ENCODE measurements at places on chromosomes 11 and 22.
A peak's percentile ranks its signal among the peaks of the same experiment; 100 is the strongest.

GRCh38 chr11:92149996-92150395 lies 74.6 kb upstream of the FAT3 start:
- DNase-seq = peak; percentile 41

DNA sequence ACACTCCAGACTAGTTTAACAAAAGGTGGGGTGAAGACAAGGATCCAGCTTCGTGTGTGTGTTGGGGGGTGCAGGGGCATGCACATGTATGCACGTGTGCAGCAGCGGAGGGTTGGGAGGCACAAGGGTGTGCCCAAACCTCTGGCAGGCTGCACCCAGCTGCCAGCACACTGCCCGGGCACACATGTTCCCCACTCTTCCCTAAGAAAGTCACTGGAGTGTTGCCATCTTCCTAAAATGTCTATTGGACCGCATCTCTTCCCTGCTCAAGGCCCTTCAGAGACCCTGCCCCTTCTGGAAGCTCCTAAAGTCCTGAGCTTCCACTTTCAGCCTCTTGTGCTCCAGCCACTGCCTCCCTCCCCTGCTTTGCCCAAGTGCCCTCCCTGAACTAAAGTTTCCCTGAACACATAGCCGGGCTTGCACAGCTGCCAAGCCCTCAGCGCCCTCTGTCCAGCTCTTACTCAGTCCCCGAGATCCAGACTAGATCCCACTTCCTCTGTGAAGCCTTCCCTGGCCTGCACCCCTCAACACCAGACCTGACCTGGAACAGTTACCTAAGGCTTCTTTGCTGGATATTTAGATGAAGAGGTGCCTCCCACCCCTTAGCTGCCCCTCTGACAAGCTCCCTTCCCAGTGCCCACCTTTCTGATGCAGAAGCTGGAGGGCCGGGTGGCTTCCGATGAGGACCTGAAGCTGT lies 6.0 kb downstream of the CFL1 start:
- no peak for DNase-seq

DNA sequence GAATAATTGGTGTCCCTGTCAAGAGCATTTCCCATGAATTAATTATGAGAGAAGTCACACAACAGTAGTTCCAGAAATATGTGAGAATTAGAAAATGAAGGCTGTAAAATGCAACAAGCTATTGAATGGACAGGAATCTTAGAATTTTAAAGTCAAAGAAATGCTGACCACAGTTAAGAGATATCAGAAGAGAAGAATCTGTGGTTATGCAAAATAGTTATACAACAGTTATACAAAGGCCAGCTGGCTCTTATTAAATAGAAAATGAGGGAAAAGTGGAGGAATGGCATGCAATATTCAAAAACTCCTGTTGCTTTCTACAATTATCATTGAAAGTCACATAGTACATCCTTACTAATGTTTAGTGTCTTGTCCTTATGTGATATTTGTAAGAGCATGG lies 27.4 kb downstream of the CASP12 start:
- DNase-seq = no peak

DNA sequence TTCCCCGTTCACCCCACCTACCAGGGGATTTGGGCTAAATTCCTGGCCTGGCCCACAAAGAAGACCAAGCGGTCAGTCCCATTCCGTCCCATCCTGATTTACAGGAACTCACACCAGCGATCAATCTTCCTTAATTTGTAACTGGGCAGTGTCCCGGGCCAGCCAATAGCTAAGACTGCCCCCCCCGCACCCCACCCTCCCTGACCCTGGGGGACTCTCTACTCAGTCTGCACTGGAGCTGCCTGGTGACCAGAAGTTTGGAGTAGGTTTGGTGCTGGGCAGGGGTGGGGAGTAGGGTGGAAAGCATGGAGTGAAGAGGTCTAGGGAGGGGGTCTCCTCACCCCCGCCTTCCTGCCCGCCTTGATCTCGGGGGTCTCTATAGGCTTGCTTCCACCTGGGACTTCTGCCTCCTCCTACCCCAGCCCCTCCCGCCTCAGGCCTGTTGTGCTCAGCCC lies at the start of gene SERPING1:
Gene SERPING1, plus strand, starts transcription at position 225 of the 455 bp plus-strand sequence. CDS start 586 bp downstream, outside the sequence.
- no peak for DNase-seq

GRCh38 chr11:38517991-38518390 lies 1920.0 kb upstream of the RAG2 start:
- DNase-seq = no peak

GRCh38 chr11:14350215-14350614 lies 8.8 kb downstream of the RRAS2 start:
- no peak for DNase-seq

DNA sequence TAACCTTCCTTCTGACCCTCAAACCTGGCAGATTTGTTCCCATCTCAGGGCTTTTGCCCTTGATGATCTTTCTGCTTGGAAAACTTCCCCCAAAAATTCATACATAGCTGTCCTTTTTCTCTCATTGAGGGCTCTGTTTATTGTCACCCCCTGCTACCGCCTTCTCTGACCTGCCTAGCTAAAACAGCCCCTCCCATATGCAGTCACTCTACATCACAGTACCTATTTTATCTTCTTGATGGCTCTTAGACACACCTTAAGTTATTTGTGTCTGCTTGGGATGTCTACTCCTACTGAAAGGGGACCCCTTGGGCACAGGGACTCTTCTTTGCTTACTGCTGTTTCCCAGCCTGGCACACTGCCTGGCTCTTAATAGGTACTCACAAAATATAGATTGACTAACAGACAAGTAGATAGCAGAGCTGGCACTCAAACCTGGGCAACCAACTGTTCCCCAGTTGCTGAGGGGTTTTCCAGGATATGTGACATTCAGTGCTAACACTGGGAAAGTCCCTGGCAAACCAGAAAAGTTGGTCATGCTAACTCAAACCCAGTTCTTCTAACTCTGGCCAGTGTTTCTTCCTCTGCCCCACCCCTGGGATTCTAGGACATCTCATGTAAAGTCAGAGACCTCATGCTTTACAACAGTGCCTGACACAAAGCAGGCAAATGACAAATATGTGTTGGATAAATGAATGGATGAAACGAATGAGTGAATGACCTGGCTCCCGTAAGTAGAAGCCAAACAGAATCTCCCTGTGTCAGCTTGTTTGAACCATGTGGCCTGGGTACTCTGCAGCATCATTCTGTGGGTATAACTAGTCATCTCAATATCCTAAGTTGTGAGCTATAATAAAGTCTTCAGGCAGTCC lies 19.8 kb upstream of the FJX1 start:
- DNase-seq = no peak

DNA sequence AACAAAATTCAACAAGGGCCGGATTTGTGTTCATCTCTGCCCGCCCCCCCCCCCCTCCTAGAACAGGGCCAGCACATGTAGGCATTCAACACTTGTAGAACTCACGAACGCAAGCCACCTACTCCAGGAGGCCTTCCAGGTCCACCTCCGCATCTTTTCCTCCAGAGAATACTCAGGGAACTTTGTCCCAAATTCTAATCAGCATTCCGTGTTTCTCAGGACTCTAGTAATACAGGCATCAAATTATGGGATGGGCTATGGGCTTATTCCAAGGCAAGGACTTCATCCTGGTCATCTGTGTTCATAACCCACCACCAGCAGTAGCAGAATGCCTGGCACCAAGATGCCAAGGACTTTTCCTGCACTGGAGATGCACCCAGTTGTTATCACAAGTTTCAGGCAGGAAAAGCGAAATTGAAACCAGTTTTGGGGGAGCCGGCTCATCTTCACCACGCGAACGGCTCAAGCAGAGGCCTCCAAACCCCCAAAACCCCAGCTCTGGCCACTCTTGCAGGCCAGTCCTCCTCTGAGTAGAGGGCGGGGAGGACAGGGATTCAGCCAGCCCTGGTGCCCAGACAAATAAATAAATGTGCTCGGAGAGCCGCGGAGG lies 462 bp downstream of the UBE2L6 start:
- peak; percentile 72 for DNase-seq

GRCh38 chr11:103904324-103904667 lies 132.1 kb upstream of the DDI1 start:
- DNase-seq = no peak

DNA sequence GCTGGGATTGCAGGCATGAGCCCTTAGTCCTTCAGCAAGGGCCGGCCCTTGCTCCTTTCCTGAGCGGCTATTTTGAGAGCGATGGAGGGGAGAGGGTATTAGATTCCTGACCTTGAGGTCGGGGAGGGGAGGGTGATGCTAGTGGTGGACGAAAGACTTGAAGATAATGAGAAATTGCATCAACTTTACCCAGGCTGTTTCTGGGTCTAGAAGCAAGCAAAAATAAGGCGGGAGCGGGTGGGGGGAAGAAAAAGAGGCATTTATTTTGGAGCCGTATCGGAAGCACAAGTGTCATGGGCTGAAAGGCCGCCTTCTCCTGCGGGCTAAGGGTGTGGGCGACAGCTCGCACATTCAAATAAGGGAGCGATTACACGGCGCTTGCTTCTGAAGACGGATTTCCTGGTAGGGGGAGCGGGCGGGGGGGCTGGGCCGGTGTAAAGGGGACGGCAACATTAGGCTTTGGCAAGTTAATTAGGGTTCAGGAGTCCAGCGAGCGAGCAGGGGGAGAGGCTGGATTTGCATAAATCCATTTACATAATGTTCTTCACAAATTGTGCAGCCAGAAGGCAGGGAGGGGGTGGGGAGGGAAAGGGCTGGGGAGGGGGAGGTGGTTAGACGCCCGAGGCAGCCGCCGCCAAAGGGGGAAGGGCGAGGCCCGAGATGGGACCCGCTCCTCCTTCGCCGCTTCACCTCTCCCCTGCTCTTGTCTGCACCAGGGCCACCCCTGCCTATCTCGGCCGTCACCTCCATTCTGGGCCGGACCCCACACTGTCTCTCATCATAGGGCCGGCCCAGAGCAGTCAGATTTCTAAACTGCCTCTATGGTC lies 245.9 kb downstream of the MIAT start:
- DNase-seq = peak; percentile 95

DNA sequence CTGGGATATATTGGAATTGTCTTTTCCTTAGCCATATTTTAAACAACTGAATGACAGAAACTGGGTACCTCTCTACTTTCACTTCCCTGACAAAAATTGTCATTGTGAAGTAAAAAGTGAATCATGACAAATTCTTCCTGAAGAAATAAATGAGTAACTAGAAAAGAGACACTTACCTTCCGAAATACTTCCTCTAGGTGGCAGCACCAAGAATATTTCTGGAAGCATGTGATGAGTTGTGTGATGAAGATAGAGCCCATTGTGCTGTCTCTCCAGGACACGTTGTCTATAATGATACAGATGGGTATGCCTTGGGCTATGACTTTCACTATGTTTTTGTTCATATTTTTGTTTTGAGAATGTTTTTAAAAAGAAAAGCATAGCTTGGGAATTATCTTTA lies 21.5 kb downstream of the CASP4 start:
- DNase-seq = peak; percentile 67

DNA sequence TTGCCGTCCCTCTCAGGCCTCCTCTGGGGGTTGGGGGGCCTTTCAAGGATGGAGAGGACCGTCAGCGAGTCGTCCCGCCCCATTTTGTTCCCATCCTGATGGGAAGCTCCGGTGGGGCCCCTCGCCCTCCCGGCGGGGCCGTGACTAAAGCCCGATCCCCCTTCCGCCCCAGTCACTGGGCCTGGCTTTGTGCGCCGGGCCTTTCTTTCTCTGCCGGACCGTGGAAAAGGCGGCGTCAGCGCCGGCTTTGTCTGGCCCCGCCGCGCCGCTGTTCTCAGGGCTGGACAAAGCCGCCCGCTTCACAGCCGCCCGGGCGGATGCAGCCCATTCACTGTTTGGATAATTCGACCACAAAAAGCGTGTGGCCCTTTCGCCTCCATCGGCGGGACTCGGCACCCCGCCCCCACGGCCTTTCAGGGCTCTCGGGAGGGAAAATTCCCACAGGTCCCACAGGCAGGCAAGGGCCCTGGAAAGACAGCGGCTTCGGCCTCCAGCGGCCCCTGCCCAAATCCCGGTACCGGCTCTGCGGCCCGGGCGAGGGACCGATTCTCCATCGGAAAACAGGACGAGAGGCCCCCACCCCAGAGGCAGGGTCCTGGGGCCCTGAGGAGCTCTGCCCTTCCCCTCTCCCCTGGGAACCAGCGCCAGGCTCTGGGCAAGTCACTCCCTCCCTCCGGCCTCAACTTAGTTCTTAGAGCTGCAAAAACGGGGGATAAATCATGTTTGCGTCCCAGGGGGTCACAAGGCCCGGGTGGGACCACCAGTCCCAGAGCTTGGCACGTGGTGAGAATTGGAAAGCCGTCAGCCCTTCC lies 87.2 kb downstream of the WNT7B start:
- no peak for DNase-seq

GRCh38 chr11:3907590-3907989 lies 52.1 kb downstream of the STIM1 start:
- DNase-seq = no peak

- no peak for DNase-seq
Measured at GRCh38 chr11:72136684-72137262, 1.2 kb downstream of the FOLR3 start.

DNA sequence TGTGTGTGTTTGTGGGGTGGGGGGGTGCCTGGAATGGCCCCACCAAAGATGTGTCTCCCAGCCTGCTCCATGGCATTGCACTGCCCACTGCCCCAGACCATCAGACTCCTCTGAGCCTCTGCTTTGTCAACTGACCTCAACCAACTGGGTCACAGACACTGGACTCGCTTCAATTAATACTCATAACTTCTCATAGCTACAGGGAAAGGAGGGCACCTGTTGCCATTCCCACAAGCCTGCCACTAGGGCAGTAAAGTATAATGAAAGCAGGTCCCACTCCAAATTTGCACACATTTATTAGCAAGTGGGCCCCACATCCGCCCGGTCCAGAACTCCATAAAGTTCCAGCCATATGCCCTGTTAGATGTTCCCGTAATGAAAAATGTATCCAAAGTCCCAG lies 70.5 kb upstream of the PRDM11 start:
- no peak for DNase-seq

GRCh38 chr11:36268337-36268985 lies 20.8 kb downstream of the COMMD9 start:
- DNase-seq = no peak

DNA sequence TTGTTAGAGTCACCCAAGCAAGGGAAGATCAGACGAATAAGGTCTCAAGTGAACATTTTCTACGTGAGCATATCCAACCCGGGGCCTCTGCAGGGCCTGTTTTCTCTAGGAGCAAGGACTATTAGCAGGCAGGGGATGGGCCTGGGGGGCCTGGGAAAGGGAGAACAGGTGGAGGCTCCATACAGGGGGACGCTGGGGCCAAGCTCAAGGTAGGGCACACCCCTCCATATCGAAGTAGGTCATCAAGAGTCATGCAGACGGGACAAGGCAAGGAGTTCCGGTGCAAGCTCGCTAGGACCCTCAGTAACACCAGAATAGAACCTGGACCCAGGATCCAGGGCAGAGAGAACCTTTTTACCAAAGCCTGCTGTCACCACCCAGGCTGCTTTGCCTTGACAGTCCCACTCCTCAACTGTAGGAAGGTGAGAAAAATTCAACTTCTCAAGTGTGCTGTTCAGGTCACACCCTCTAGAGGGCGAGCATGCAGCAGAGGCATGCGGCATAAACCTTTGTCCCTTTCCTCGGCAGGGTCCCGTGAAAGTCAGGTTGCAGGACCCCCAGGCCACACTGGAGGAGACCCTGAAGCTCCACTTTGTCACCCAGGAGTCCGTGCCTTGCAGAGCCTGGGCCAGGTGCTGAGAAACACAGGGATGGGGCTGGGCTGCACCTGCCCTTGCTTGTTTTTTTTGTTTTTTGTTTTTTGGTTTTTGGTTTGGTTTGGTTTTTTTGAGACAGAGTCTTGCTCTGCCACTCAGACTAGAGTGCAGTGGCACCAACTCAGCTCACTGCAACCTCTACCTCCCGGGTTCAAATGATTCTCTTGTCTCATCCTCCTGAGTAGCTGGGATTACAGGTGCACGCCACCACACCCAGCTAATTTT lies 8.6 kb upstream of the APOBEC3B start:
- DNase-seq = no peak

- DNase-seq = no peak
Measured at GRCh38 chr11:17449158-17449557, 27.5 kb downstream of the ABCC8 start.

GRCh38 chr11:20035701-20036601 lies 124.3 kb downstream of the DBX1 start:
- DNase-seq = no peak

GRCh38 chr22:42338479-42338878 lies 68.0 kb upstream of the TCF20 start:
- DNase-seq = no peak

All from NCI-H526 (cell line).